ENCODE measurements at places on chromosomes 16 and 17.

DNA sequence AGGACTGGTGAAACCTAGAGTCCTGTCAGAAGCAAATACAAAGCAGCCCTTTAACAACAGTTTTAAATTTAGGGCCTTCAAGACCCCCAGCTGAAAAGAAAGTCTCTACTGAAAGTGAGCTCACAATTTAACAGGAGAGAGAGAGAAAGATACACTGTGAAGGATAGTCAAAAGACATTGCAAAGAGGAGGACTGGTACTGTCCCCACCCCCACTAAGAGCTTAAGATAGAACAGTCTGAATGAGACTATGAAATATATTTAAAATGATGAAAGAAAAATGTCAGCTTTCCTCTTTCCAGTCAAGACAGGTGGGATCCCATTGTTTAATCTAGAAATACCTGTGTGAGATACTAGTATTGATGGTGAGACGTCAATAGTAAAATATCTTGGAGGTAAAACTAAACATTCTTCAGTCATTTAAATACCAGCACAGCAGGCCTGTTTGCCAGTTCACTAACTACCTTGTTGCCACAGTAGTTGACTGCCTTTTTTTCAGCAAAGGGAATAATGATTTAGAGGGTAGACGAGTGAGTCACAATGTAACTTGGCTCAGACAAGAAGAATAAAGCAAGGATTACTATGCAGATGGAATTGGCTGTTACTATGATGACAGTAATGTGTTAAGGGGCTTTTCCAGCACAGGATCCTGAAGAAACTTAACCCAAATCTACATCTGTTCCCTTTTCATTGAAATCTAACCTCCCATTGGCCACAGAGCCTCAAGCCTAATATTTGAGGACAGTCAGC, 47.2 kb upstream of the RASL10B start:
- peak; percentile 74 for DNase-seq

- DNase-seq, result no peak
Measured at GRCh38 chr17:14768923-14769322, 468.0 kb downstream of the HS3ST3B1 start.

DNA sequence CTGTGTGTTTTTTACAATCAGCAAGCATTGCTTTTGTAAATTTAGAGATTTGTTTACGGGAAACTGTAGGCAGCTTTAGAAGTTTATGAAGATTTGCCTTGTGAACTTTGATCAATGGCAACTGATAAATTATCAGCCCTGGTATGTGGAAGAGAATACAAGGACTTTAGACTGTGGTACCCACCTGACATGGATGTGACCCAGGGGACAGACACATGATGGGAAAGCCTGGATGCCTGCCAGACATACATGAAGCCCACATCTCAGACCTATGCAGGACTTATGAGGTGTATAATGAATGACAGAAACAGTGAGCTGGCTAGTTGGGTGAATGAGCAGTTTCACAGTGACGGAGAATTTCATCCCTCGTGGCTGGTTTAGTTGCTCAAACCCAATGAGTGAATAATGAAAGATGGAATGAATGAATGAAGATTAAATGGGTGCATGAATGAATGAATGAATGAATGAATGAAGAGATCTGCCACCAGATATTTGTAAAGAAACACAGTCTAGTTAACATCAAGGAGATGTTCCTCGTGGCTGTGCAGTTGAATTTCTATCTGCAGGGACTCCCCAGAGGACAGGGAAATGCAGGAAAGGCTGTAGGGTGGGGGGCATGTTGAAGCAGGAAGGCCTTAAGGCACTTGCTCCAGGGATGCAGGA, 7.6 kb downstream of the TMEM92 start:
- no peak for DNase-seq

DNA sequence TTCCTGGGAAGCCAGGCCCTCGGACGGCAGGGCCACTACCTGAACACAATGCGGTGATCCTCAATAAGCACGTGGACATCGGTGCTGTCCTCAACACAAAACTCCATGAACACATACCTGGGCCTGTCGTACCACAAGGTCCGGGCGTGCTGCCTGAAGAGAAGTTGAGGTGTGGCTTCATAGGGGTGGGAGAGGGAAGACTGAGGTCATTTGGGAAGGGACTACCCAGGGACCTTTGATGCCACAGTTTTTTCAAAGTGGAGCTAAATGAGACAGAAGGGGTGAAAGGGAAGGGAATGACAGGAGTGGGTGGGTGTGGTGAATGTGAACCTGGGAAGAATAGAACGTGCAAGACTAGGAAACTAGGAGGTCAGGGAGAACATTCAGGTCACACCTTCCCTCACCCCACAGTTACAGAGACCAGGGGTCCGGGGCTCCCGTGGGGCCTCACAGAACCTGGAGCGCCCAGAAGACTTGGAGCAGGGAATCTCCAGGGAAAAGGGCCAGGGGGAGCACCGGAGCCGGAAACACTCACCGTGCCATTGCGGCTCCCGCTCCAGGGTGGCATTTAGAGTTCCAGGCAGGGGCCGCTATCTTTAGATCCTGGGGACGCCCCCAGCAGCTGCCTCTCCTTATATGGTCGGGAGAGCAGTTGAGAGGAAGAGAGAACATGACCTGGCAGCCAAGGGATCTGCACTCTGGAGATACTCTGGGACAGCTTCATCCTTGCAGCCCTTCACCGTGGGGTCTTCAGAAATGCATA, at the start of gene PTGES3L:
TSS of gene PTGES3L (minus strand) at position 570 of the 763 bp plus-strand sequence. CDS start at position 543, 27 bp downstream.
- DNase-seq, result peak; percentile 59

DNA sequence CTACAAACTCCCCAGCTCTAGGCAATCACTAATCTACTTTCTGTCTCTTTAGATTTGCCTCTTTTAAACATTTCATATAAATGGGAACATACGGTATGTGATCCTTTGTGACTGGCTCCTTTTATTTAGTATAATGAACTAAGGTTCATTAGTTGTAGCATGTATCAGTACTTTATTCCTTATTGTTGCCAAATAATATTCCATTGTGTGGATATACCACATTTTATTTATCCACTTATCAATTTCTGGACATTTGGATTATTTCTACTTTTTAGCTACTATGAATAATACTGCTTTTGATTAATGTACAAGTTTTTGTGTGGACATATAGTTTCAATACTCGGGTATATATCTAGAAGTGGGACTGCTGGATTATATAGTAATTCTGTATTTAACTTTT, 7.9 kb downstream of the DDX19B start:
- DNase-seq, result no peak

GRCh38 chr17:66829386-66829864, 5.5 kb upstream of the CACNG5 start:
- peak; percentile 65 for DNase-seq

- DNase-seq, result no peak
Measured at GRCh38 chr17:4574448-4575045, 9.8 kb upstream of the SMTNL2 start.

DNA sequence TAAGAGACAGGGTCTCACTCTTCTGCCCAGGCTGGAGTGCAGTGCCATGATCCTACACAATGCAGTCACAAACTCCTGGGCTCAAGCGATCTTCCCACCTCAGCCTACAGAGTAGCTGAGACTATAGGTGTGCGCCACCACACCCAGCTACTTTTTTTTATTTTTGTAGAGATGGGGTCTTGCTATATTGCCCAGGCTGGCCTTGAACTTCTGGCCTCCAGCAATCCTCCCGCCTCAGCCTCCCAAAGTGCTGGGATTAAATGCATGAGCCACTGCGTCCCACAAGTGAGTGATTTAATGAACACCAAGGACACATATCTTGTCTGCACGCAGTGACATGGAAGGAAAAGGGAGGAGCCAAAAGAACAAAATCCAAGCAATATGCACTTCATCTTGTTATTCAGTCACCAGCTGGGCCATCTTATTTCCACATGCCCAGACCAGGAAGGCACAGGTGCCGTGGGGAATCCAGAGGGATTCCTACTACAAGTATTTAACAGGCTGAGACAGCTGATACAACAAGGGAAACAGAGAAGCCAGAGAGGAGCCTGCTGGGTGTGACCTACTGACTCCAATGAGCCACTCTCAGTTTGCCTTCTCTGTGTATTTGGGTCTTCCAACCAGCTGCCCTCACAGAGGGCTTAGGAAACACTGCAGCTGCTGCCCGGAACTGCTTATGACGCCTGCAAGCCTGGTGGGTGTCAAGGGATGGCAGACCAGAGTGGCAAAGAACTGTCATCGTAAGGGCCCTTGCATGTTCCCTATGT, 17.0 kb downstream of the LSM12 start:
- no peak for DNase-seq

DNA sequence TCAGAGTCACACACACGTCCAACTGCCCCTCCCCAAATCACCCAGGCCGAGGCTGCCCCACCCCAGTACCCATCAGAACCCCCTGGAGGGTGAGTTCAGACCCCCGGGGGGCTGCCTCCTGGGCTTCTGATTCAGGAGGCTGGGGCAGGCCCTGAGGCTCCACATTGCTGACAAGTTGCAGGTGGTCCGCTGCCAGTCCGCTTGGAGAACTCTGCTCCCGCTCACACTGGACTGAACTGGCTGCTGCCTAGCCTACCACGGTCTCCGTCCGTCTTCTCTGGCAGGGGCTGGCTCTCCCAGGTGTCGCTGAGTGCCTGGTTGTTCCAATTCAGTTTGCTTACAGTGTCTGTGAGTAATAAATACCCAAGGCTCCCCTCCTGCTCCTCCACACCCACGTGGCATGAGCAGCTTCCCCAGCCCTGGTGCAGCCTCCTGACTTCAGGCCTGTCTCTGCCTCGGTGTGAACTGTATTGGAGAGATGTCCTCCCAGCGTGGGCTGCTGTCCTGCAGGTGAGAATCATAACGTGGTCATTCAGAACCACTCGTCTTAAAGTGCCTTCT, 163.4 kb downstream of the LAT start:
- DNase-seq, result no peak

- no peak for DNase-seq
Measured at GRCh38 chr17:29827179-29827578, 102.8 kb downstream of the SSH2 start.

DNA sequence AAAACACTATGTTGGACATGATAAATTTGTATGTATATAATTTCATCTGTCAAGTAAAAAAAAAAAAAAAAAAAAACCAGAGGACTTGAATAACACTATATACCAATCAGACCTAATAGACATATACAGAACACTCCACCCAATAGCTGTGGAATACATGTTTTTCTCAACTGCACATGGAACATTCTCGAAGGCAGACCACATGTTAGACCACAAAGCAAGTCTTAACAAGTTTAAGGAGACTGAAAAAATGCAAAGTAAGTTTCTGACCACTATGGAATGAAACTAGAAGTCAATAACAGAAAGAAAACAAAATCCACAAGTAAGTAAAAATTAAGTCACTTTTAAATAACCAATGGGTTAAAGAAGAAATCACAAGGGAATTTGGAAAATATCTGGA, 8.4 kb upstream of the CNTNAP4 start:
- no peak for DNase-seq

- DNase-seq, result peak; percentile 48
Measured at GRCh38 chr16:85717393-85718152, 28.8 kb upstream of the GINS2 start.

- DNase-seq, result peak; percentile 5
Measured at GRCh38 chr17:77957235-77957856, 1.2 kb upstream of the TNRC6C start.

DNA sequence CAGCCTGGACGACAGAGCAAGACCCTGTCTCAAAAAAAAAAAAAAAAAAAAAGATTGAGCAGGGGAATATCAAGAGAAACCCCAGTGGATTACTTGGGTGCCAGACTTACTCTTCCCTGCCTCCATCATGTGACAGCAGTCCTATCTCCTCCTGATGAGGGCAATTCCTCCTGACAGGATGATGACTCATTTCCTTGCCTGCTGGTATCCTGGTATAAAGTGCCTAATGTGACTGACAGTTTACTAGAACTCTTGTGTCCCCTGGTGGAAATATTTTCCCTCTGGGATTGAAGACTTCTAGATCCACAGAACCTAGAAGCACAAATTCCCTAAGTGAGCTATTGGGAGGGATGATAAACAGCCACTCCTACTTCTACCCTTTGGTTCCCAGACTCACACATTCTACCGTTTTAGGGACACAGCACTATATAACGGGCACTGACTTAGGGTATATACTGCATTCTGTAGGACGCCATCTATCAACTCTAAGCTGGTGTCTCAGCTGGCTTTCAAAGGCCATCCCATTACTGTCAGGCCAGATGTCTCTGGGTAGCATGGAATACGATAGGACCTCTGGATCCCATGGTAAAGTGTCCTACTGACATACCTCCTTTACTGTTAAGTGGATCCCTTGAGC, 114.6 kb upstream of the MED13 start:
- DNase-seq, result peak; percentile 41

GRCh38 chr16:68369697-68370580, 59.1 kb downstream of the PRMT7 start:
- DNase-seq, result no peak

Measured in fibroblast of skin of abdomen (primary cell).